Endothelial cell of umbilical vein (primary cell): ENCODE measurements at places on chromosomes 13 and 19. TPM values are rescaled to one million over a fixed set of nuclear protein-coding genes. Genes with fewer than 3 reads are reported as not detected.

Gene EVI5L
- 13.5 and 18.3 TPM in 2 replicates for total RNA-seq

Gene CGB2
- total RNA-seq = not detected in 2 replicates

DNA sequence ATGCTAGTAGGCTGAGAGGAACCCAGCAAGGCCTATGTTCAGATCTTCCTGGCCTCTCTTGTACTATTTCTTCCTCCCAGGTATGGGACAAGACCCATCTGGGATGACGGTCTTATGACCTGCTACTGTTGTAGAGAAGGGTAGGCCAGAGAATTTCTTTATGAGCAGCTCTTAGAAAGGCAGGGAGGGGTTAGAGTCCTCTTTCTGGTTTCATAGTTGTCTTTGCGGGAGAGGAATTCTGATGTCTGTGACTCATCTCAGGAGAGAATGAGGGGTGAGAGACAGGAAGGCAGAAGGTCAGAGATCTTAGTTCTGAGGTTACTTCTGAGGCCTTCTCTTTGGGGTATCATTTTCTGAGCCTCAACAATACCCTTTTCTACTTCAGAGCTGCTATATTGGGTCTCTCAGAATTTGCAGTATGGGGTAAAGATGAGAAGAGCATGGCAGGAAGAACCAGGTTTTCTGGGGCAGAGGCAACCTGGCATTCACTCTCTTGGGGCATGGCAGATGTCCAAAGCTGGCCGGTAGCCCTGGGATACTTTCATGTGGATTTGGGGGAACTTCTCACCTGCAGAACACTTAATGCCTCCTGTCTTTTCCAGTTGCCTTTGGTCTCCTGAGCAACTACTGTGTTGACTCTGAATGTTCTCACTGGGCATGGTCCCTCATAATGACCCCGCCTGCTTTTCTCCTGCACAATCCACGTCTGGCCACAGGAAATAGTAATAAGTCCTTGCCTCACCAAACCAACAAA lies 154.4 kb downstream of the GGACT start:
- H3K27ac ChIP-seq = peak overlapping the region; percentile 16
- DNase-seq = peak; percentile 46
- H3K4me3 ChIP-seq = no peak overlapping the region
- H3K4me1 ChIP-seq = peaks cover 14% of the 10 kb centered on the region
- H3K36me3 ChIP-seq = no peaks in the 10 kb centered on the region

Gene MAN2B1
- 73.0 and 76.8 TPM in 2 replicates for total RNA-seq

GRCh38 chr19:45099467-45100191 lies 6.7 kb downstream of the PPP1R37 start:
- no peak overlapping the region for H3K27ac ChIP-seq
- no peaks in the 10 kb centered on the region for H3K36me3 ChIP-seq
- H3K4me3 ChIP-seq = no peak overlapping the region
- DNase-seq = no peak
- H3K4me1 ChIP-seq = peaks cover 17% of the 10 kb centered on the region

DNA sequence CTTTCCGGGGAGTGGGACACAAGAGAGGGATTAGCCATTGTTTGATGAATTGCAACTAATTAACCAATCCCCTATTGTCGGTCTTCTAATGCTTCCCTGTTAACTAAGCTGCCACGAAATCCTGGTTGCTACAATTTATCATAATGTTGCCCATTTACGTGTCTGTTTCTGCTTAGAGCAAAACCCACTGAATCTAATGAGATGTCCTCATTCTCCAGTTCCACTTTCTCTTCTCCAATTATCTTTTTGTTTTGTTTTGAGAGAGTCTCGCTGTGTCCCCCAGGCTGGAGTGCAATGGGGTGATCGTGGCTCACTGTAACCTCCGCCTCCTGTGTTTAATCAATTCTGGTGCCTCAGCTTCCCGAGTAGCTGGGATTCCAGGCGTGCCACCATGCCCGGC lies 5.2 kb upstream of the DPP9 start:
- no peak overlapping the region for H3K27ac ChIP-seq
- H3K36me3 ChIP-seq = no peaks in the 10 kb centered on the region
- H3K4me3 ChIP-seq = no peak overlapping the region
- no peak for DNase-seq
- H3K4me1 ChIP-seq = no peaks in the 10 kb centered on the region

DNA sequence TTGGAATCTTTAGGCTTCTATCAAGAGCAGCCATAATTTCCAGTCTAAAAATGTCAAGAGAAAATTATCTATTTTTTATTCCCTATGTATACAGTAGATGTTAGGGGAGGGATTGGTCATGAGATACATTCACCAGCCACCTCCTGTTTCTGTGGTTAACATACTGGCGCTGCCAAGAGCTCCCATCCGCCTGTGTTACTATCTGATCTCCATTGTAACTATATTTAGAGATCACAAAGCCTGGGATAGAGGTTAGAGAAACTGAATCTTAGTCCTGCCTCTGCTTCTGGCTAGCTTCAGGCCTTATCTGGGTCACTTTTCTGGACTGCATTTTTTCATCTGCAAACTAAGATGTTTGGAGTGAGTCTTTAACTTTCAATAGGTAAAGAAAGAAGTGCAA lies 46.3 kb downstream of the POLR1D start:
- H3K27me3 ChIP-seq = no peaks in the 10 kb centered on the region
- peaks cover 2% of the 10 kb centered on the region for H3K36me3 ChIP-seq
- H3K4me3 ChIP-seq = no peak overlapping the region
- DNase-seq = no peak
- no peak overlapping the region for H3K27ac ChIP-seq

- H3K27me3 ChIP-seq = peaks cover 23% of the 10 kb centered on the region
- H3K4me3 ChIP-seq = no peak overlapping the region
- no peak for DNase-seq
- no peaks in the 10 kb centered on the region for H3K4me1 ChIP-seq
- H3K36me3 ChIP-seq = no peaks in the 10 kb centered on the region
Measured at GRCh38 chr13:60347690-60348089, 49.3 kb upstream of the TDRD3 start.

Gene ZSWIM9
- 7.4 and 8.6 TPM in 2 replicates for total RNA-seq

Gene PNKP
- total RNA-seq = 112 and 114 TPM in 2 replicates

Gene ZNF835
- not detected in 2 replicates for total RNA-seq

Gene ZNF728
- total RNA-seq = not detected in 2 replicates

GRCh38 chr19:10227026-10227971 lies 3.8 kb downstream of the S1PR2 start:
- no peaks in the 10 kb centered on the region for H3K27me3 ChIP-seq
- H3K4me3 ChIP-seq = no peak overlapping the region
- no peak for DNase-seq

Gene ACER1
- total RNA-seq = not detected in 2 replicates

DNA sequence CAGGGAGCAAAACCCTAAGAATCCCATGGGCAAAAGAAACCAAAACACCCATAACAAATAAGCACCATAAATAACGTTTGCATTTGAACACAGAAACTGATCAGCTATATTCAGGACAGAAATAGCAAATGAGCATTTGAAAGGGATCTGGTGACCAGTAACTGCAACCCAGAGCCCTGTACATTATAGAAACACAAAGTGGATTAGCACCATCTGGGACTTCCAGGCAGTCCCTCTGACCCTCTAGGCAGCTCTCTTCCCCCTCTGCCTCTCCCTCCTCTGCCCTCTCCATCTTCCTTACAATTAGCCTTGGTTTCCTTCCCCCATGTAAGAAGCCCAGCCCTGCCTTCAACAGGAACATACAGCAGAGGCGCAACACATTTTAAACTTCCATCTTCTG lies 215.0 kb downstream of the DCLK1 start:
- no peaks in the 10 kb centered on the region for H3K36me3 ChIP-seq
- no peak overlapping the region for H3K27ac ChIP-seq
- DNase-seq = no peak
- no peaks in the 10 kb centered on the region for H3K27me3 ChIP-seq
- no peaks in the 10 kb centered on the region for H3K4me1 ChIP-seq
